CD4-positive, alpha-beta T cell treated with Interleukin-4 for 1 hour (primary cell): ENCODE measurements at places on chromosomes 3 and 15.

GRCh38 chr15:41263891-41264351 lies 32.9 kb downstream of the CHP1 start:
- no peak for DNase-seq

GRCh38 chr3:122679882-122680474 lies 661 bp upstream of the PARP14 start:
- no peak for DNase-seq

DNA sequence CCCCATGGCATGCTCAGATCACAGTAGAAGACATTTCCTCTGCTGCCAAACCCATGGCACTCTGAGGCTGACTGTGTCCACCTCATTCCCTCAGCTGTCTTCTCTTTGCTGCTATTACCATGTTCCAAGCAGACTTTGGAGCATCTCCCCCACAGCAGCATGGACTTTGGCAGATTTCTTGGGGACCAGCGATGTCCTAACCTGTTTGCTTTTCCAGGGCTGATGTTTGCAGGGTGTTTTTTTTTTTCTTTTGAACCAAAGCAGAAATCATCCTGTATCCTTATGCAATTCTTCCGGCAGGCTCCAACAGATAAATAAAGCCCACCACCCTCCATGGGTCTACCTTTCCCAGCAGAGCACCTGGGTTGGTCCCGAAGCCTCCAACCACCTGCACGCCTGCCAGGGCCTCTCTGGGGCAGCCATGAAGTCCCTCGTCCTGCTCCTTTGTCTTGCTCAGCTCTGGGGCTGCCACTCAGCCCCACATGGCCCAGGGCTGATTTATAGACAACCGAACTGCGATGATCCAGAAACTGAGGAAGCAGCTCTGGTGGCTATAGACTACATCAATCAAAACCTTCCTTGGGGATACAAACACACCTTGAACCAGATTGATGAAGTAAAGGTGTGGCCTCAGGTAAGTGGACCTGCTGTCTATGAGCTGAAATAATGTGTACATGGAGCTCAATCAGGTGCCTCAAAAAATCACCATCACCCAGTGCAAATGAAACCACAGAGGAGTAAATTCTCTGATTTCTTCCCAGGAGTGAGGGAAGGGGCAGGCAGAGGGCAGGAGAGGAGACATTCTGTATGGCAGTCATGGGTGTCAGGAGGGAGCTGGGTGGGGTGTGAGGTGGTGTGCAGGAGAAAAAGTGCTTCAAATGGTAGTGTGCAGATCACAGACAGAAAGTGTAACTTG lies at the start of gene AHSG:
Gene AHSG (plus strand): TSS at position 340 of the 916 bp plus-strand sequence. CDS start 82 bp downstream, at position 422.
- no peak for DNase-seq

GRCh38 chr15:47516558-47516957 lies 200.7 kb upstream of the SEMA6D start:
- no peak for DNase-seq

DNA sequence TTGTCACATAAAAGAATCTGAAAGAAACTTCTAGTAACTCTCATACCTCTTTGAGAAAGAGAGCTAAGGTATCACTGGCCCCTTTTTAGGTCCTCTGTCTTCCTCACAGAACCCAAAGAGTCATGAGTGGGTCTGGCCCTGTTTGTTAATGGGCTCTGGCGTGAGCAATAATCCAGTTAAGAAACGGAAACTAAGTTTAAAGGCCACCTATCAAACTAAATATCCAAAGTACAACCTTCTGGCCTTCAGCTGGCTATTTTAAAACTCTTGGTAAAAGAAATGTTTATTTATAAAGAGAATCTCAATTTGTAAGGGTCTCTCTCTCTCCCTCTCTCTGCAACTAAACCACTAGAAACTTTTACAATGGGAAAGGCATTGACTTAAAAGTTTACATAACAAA lies 71.0 kb upstream of the STRIT1 start:
- no peak for DNase-seq

DNA sequence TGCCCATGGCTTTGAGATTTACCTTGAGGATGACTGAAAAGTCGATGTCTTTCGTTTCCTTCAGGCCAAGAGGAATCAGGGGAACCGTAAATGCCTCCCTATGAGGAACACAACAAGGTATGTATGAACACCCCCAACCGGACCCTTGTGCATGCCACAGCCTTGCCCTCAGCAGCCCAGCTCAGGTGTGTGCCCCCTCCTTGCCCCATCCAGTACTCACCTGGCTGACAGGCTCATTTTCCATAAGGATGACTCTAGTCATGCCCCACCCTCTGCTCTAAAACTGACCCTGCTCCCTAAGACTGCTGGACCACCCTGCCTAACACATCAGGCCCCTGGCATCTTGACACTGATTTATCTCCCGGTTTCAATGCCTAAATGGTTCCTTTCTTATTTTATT lies 270.0 kb downstream of the GOLGA6L6 start:
- DNase-seq, result no peak

GRCh38 chr3:158443632-158444031 lies 127.4 kb upstream of the MLF1 start:
- DNase-seq, result no peak

- DNase-seq, result no peak
Measured at GRCh38 chr3:9291821-9292410, 42.5 kb upstream of the SRGAP3 start.

- DNase-seq, result no peak
Measured at GRCh38 chr3:20186600-20187004, 596 bp upstream of the SGO1 start.

- DNase-seq, result no peak
Measured at GRCh38 chr3:122880624-122881023, 85.8 kb downstream of the SLC49A4 start.

DNA sequence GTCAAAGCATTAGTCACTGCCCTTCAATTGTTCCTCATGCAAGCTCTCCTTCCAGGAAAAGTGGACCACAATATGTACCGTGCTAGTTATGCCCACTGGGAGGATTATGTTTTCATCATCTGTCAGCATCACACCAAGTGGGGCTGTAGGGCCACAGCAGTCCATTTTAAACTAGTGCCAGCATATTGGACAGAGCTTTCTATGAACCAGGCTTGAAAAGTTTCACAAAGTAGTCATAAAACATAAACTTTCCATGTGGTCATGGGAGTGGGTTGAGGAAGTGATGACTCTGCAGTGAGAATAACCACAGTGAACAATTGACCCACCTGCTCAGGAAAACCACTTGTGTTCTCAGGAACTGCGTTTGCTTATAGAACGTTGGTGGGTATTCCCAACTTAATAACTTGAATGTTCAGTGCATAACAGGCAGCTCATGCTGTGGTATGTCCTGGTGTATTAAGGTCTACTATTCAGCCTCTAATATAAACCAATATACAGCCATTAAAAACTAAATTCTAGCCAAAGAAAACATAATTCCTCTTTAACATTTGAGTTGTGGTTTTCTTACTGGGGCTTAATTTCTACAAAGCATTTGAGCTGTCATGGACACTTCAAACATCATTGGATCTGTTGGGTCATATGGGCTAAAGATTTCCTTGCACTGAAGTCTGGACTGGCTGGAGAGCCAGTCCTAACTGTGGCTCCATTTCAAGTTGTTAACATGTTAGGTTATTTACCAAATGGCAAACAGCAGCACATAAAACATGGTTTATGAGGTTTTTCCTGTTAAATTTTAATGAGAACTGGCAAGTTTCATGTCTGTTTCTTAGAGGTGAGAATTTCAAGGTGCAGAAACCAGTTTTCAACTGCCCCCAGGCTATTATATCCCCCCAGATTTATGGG lies 274.1 kb downstream of the OTOL1 start:
- no peak for DNase-seq

GRCh38 chr15:85327820-85328219 lies 52.6 kb upstream of the AKAP13 start:
- no peak for DNase-seq

DNA sequence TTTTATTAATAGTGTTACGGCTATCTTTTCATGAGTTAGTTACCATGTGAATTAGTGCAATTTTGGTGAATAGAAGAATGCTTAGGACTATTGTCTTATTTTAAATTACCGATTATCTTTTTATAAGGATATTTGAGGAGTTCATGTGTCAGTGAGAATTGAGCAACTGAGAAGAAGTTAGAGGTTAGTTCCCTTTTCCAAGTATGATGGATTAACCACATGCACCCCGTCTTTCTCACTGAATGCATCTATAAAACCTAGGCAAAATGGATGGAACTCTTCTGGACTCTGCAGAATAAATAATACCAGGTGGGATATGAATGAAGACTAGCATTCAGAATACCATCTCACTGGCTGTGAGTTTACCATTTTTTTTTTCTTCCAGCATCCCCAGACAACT lies 74.3 kb downstream of the TCF12 start:
- no peak for DNase-seq

DNA sequence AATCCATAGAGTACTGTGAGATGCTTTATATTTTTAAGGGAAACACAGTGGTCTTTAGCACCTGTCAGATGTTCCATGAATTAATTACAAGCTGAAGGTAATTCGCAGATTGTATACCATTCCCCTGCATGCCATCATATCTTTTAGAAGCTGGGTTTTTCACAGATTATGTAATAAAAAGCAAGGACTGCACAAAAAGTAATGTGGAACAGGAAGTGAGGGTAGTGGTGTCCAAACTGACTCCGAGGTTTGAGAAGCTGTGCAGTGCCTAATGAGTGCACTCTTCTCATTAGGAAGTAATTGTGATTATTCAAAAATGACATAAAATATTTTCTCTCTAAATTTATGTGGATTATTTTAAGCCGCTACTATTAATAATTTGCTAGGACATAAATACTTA lies 123.2 kb downstream of the GOLIM4 start:
- no peak for DNase-seq

DNA sequence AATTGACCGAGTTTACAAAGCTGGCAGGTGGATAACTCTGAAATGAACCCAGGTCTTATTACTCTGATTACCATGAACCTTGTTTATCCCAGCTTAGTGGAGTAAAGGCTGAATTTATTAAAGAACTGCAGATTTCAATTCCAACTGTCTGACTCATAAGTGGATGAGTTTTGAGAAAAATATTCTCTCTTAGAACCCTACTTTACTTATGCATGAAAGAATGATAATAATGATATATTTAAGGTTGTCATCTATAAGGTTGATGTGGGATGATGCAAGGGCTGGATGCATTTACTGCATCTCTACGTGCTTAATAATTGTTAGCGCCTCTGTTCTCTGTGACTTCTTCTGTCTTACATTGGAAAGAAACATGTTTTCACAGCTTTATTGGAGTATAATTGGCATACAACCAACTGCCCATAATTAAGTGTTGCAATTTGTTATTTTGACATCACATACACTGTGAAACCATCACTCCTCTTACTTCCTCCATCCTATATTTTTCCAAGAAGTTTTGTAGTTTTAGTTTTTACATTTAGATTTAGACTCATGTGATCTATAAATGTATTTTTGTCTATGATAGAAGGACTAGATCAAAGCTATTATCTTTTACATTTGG lies 771.2 kb upstream of the ARRDC4 start:
- no peak for DNase-seq

DNA sequence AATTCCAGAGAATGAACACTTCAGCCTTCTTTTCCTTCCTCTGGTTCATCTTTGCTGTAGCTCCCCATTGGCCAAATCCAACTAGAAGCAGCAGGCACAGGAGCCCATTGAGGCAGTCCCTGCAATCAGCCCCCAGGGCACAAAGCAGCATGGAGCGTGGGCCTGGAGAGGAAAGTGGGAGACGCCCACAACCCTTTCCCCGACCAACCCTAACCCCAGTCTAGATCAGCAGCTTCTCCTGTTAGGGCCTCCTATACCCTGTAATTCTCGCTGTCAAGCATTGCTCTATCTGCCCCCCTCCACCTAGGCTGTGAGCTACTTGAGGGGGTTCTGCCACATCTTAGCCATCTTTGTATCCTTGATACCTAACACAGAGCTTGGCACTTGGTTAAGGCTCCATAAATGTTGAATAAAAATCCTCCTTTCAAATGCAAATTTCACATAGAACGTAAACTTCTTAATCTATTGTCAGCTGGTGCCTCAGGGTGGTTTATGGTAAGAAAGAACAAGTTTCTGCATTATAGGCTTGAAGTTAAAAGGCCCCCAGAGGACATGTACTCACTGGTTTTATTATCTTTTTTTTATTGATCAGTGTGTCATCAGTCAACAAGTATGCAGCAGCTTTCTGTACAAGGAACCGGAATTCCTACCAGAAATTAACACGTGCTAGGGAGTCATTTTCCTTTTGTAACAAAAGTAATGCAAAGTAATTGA lies 97.9 kb upstream of the PFN2 start:
- no peak for DNase-seq

GRCh38 chr15:66905954-66906353 lies 159.4 kb upstream of the SMAD3 start:
- DNase-seq, result no peak

DNA sequence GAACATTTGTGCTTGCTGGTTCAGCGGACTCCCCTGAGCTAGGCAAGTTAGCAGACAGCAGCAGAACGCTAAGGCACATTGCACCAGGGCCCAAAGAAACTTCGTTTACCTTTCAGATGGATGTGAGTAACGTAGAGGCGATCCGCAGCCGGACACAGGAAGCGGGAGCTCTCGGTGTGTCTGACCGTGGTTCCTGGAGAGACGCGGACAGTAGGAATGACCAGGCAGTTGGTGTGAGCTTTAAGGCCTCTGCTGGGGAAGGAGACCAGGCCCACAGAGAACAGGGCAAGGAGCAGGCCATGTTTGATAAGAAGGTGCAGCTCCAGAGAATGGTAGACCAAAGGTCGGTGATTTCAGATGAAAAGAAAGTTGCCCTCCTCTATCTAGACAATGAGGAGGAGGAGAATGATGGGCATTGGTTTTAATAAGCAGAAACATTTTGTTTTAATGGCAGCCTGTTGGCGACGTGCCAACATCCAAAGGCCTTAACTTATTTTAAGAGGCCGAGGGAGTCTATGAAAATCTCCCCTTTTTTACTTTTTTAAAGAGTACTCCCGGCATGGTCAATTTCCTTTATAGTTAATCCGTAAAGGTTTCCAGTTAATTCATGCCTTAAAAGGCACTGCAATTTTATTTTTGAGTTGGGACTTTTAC lies 27.9 kb downstream of the SYNM start:
- DNase-seq, result no peak

DNA sequence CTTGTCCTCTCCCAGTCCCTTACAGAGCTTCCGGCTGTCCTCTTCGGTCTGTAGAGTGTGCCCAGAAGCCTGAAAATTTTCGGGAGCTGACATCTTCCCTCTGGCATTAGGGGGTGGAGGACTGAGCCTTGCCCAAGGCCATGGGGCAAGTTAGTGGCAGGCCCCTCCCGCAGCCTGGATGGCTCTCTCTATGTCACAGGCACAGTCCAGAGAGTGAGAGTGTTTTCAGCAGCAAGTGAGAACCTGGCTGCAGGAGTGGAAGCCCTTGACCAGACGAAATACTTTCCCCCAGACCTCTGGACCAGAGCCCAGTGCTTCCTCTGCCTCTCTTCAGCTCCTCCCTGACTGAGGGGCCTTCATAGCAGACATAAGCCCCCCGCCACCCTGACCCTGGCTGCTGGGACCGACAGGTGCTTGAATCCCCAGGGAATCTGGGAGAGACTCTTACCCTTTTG lies 50.5 kb upstream of the SEC22A start:
- no peak for DNase-seq

DNA sequence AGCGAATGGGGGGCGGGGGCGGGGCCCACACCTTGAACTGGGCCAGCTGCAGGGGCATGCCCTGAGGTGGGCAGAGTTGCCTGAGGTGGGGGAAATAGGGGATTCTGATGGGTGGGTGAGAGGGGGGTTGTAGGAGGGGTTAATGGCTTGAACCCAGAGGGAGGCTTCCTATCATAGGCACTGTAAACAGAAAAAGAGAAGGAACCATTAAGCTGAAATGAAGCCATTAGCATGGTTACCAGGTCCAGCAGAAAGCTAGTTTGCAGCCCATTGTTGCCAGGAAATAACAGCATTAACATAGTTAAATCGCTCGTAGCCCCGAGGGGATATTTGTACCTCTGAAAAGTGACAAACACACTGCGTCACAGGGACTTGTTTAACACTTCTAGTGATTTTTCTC lies 29.0 kb downstream of the ETV5 start:
- DNase-seq, result no peak

GRCh38 chr15:66294157-66294931 lies 976 bp downstream of the DIS3L start:
- DNase-seq, result peak; percentile 27
